Endothelial cell of coronary artery (primary cell): ENCODE measurements at places on chromosomes 2 and 18. TPM values are rescaled to one million over a fixed set of nuclear protein-coding genes. Genes with fewer than 3 reads are reported as not detected.

The GALR1 gene
- total RNA-seq = not detected in 2 replicates

The FAM228B gene
- 3.5 and 8.7 TPM in 2 replicates for total RNA-seq

The C1QL2 gene
- total RNA-seq = not detected in 2 replicates

The CD28 gene
- total RNA-seq = under 0.01 TPM in 2 replicates

The VWC2L gene
- not detected in 2 replicates for total RNA-seq

The GKN1 gene
- total RNA-seq = not detected in 2 replicates

The ANKRD44 gene
- total RNA-seq = 5.6 and 7.6 TPM in 2 replicates

The PARD3B gene
- total RNA-seq = 7.0 and 7.6 TPM in 2 replicates

The CABYR gene
- total RNA-seq = 1.5 and 1.6 TPM in 2 replicates

The ANKRD23 gene
- total RNA-seq = 0.45 and 1.2 TPM in 2 replicates

The CHN1 gene
- 14.5 and 18.4 TPM in 2 replicates for total RNA-seq

The VAMP8 gene
- 16.8 and 20.4 TPM in 2 replicates for total RNA-seq

The COL5A2 gene
- 119 and 325 TPM in 2 replicates for total RNA-seq

The SERPINB13 gene
- total RNA-seq = not detected in 2 replicates

The BMP10 gene
- not detected in 2 replicates for total RNA-seq

The CNGA3 gene
- total RNA-seq = not detected in 2 replicates

The ERLEC1 gene
- 34.9 and 61.8 TPM in 2 replicates for total RNA-seq

The HOXD4 gene
- total RNA-seq = 0.36 and 2.8 TPM in 2 replicates

The PID1 gene
- 0.09 and 2.2 TPM in 2 replicates for total RNA-seq

The FARSB gene
- total RNA-seq = 11.0 and 13.5 TPM in 2 replicates

The APCDD1 gene
- total RNA-seq = under 0.01 TPM in 1 of 2 replicates, not detected in the other

The CTAGE1 gene
- total RNA-seq = 0.09 TPM in 1 of 2 replicates, not detected in the other

The FBXO48 gene
- total RNA-seq = 0.18 and 0.28 TPM in 2 replicates

The EMILIN1 gene
- total RNA-seq = 0.90 and 11.1 TPM in 2 replicates

The COBLL1 gene
- 5.7 and 6.7 TPM in 2 replicates for total RNA-seq

The STAMBP gene
- total RNA-seq = 8.1 and 14.8 TPM in 2 replicates

The ITGB6 gene
- 0.09 TPM in 1 of 2 replicates, not detected in the other for total RNA-seq

The NEUROD1 gene
- total RNA-seq = not detected in 2 replicates

The KHK gene
- 1.2 and 2.0 TPM in 2 replicates for total RNA-seq

The LOXL3 gene
- total RNA-seq = 0.99 and 31.5 TPM in 2 replicates

The ZNF804A gene
- total RNA-seq = 0.27 TPM in 1 of 2 replicates, not detected in the other

The PLGLB2 gene
- 0.72 and 1.3 TPM in 2 replicates for total RNA-seq

The FOXD4L1 gene
- 0.18 TPM in 1 of 2 replicates, not detected in the other for total RNA-seq

The HOXD9 gene
- total RNA-seq = 0.09 and 0.75 TPM in 2 replicates

The ANKRD30B gene
- total RNA-seq = not detected in 2 replicates

The WIPF1 gene
- total RNA-seq = 7.6 and 9.1 TPM in 2 replicates

The DNPEP gene
- total RNA-seq = 42.4 and 44.0 TPM in 2 replicates

The DSG1 gene
- not detected in 2 replicates for total RNA-seq

The ALK gene
- not detected in 2 replicates for total RNA-seq

The GAREM1 gene
- 0.36 and 1.9 TPM in 2 replicates for total RNA-seq

The GNAL gene
- 0.09 and 0.47 TPM in 2 replicates for total RNA-seq

The CFAP221 gene
- total RNA-seq = 0.19 TPM in 1 of 2 replicates, not detected in the other

The DES gene
- total RNA-seq = not detected in 2 replicates

The RAX gene
- total RNA-seq = not detected in 2 replicates

The ALPP gene
- total RNA-seq = not detected in 2 replicates

The WDR33 gene
- 23.8 and 29.6 TPM in 2 replicates for total RNA-seq
